ENCODE measurements at places on chromosomes 6 and 20. TPM values are rescaled to one million over a fixed set of nuclear protein-coding genes. Genes with fewer than 3 reads are reported as not detected.

Gene DDRGK1
- total RNA-seq, result 26.0 TPM

Gene PDYN
- total RNA-seq, result not detected

Gene SYCP2
- 0.82 TPM for total RNA-seq

Gene ATG5
- 18.1 TPM for total RNA-seq

Gene MAN1A1
- total RNA-seq, result 26.2 TPM

DNA sequence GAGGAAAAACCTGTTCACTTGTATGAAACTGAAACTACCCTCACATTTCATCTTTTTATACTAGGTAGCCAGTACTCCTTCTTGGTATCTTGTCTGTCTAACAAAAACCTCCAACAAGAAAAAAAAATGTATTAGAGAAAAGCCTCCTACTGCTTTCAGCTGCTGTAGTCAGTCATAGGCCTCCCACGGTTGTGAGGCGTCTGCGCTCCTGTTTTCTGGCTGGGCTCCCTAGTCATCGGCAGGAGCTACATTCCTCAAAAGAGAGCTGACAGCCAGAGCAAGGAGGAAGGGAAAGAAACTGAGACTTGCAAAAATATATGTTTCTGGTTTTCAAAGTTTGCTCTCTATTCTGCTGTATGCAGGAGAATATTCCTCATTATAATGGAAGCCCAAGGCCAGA lies 517.0 kb downstream of the LMBRD1 start:
- H3K27ac ChIP-seq, result no peak overlapping the region
- no peak for DNase-seq
- H3K27me3 ChIP-seq, result no peaks in the 10 kb centered on the region
- no peak overlapping the region for H3K4me3 ChIP-seq
- H3K4me1 ChIP-seq, result no peaks in the 10 kb centered on the region
- no peaks in the 10 kb centered on the region for H3K36me3 ChIP-seq

DNA sequence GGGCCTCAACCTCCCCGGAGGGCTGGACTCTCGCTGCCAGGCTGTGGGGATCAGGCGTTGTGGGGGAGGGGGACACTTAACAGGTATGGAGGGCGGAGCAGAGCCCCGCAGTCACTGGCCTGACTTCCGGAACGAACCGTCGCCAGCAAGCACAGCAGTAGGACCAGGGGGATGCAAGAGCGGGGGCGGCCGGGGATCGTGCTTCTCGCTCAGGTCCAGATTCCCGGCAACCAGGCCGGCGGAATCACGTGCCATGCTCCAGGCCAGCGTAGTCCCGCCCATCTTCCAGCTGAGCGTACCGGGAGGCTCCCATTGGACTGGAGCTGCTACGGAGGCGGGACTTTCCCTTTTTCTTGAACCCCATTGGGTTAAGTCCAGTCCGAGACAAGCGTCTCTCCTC lies 10.0 kb upstream of the POU5F1 start:
- H3K4me1 ChIP-seq, result peaks cover 8% of the 10 kb centered on the region
- peak; percentile 90 for DNase-seq
- no peaks in the 10 kb centered on the region for H3K27me3 ChIP-seq
- H3K36me3 ChIP-seq, result no peaks in the 10 kb centered on the region
- peak overlapping the region; percentile 23 for H3K27ac ChIP-seq
- H3K4me3 ChIP-seq, result peak overlapping the region; percentile 49

DNA sequence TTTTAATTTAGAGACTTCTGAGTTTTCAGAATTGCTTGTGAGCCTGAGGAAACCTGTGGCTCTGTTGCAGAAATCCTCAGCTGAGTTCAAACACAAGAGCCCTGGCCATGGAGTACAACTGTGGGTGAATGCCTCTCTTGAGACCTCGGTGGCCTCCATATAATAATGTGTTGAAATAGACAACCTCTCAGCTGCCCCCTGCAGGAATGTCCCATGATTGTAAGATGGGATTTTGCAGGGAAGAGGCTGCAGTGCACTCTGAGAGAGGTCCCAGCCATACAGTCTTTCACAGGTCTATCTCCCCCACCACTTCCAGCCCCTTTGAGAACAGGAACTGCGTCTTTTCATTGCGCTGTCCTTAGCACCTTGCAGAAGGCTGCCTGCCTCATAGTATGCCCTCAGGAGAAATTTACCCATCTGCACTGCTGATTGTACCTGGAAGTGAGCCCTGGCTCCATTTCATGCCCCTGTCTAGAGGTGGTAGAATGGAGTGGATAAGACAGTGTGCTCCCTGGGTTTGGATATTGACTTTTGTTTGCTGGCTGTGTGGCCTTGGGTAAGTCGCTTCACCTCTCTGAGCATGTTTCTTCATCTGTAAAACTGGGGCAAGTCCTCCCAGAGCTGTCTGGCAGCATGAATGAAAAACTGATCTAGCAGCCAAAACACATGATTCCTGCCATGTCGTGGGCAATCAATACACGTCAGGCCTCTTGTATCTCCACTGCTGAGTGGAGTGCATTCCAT lies 16.8 kb upstream of the CDH22 start:
- peaks cover 6% of the 10 kb centered on the region for H3K27me3 ChIP-seq
- DNase-seq, result no peak
- no peaks in the 10 kb centered on the region for H3K36me3 ChIP-seq
- no peak overlapping the region for H3K27ac ChIP-seq
- no peak overlapping the region for H3K4me3 ChIP-seq
- no peaks in the 10 kb centered on the region for H3K4me1 ChIP-seq

DNA sequence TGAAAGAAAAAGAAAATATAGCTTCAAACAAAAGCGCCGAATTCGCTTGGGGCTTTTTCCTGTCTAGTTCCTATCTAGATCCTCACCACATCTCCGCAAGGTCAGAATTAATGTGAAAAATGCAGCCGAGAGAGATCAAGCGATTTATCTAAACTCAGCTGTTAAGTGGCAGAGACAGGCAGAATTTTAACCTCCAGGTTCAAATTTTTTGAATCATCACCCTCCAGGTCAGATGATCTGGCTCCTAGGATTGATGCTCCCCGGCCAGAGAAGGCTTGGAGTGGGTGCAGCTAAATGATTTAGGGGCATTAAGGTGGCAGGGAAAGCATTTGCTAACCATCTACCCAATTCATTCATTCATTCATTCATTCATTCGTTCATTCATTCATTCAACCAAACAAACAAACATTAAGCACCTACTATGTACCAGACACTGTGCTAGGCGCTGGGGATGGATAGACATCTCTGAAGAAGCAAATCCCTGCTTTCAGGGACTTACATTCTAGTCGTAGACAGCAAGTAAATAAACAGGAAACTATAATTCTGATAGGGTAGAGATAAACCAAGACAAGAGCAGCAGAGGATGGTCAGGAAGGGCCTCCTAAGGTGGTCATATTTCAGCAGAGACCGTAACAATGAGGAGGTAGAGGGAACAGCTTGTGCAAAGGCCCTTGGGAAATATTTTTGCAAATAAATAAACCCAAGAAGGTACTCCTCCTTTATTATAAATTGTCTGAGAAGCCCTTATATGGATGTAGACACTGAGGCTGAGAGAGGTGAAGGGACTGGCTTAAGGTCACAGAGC lies 672 bp upstream of the UBE2V1 start:
- DNase-seq, result no peak
- peaks cover 53% of the 10 kb centered on the region for H3K4me1 ChIP-seq
- H3K4me3 ChIP-seq, result peak overlapping the region; percentile 90
- H3K27me3 ChIP-seq, result no peaks in the 10 kb centered on the region
- peak overlapping the region; percentile 99 for H3K27ac ChIP-seq
- H3K36me3 ChIP-seq, result no peaks in the 10 kb centered on the region

- no peak for DNase-seq
- H3K27ac ChIP-seq, result no peak overlapping the region
- H3K27me3 ChIP-seq, result no peaks in the 10 kb centered on the region
- no peaks in the 10 kb centered on the region for H3K4me1 ChIP-seq
- no peaks in the 10 kb centered on the region for H3K36me3 ChIP-seq
These were observed 71.3 kb downstream of the CDKAL1 start for GRCh38 chr6:20605581-20605980.

DNA sequence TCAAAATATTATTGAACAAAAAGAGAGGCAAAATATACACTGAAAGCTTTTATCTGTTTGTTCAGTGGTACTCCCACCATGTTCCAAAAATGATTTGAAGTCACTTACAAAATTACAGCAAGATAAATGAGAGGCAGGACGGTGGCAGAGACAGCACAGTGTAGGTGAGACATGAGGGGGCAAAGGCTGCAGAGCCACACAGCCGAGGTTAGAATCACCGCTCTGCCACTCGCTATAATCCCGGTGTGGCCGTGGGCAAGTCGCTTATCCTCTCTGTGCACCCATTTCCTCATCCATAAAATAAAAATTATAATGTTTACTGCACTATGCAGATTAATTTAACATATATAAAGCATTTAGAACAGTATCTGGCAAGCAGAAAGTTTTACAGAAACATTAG lies 140.1 kb upstream of the BEND6 start:
- H3K27me3 ChIP-seq, result no peaks in the 10 kb centered on the region
- H3K4me3 ChIP-seq, result peak overlapping the region; percentile 6
- H3K4me1 ChIP-seq, result peaks cover 27% of the 10 kb centered on the region
- H3K36me3 ChIP-seq, result no peaks in the 10 kb centered on the region
- no peak for DNase-seq

- H3K4me3 ChIP-seq, result no peak overlapping the region
- DNase-seq, result peak; percentile 7
- no peaks in the 10 kb centered on the region for H3K4me1 ChIP-seq
- no peak overlapping the region for H3K27ac ChIP-seq
These were observed 86.0 kb upstream of the BHLHE23 start for GRCh38 chr20:63092660-63093215.

DNA sequence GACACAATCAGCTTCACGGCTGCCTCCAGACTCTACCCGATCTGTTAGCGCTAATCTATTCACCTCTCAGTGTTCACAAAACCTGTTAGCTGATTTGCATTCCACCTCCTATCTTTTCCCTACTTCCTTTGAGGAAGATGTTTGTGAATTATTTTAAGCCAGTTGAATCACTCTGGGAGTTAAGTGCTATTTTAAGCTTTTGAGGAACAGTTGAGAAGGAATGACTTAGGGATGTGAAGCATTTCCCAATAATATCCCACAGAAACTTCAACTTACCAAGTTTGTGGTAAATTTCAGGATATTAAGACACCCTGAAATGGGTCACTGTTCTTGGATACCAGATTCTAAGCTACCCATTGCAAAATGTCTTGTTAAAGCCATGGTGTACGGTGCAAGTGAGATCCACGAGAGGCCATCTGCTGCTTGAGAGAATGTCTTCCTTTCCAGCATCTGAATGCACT lies 145.2 kb upstream of the CITED2 start:
- H3K36me3 ChIP-seq, result no peaks in the 10 kb centered on the region
- H3K4me3 ChIP-seq, result no peak overlapping the region
- H3K4me1 ChIP-seq, result no peaks in the 10 kb centered on the region
- no peak for DNase-seq
- H3K27ac ChIP-seq, result no peak overlapping the region

DNA sequence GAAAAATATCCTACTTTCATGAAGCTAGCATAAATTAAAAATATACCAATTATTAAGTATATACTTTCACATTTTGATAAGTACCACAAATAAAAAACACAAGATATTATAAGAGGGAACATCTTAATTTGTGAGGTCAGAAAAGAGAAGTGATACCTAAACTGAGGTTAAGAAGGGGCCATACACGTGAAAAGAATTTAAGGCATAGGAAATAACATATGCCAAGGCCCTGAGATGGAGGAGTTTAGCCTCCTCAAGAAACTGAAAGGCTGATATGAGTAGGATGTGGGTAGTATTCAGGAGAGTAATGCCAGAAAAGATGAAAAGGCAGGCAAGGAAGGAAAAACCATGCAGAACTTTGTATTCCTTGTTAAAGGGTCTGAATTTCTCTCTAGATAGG lies 116.6 kb upstream of the HTR1E start:
- H3K27ac ChIP-seq, result no peak overlapping the region
- DNase-seq, result no peak
- H3K27me3 ChIP-seq, result no peaks in the 10 kb centered on the region
- H3K4me1 ChIP-seq, result no peaks in the 10 kb centered on the region
- no peak overlapping the region for H3K4me3 ChIP-seq

DNA sequence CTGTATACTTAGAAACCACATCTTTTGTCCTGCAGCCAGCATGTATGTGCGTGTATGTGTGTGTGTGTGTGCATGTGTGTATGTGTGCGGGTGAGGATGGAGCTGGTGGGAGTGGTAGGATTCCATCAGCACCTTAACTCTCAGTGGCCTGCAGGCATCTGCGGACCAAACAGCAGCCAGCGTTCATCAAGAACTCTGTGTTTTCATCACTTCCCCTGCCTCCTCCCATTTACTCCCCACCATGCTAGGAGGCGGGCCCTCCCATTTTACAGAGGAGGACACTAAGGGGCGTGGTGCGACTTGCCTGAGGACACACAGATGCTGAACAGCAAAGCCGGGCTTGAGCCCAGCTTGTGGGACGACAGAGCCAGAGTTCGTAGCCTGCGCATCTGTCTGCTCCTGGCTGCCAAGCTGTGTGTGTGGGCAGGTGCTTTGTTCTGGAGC lies 8.9 kb downstream of the VSTM2L start:
- H3K36me3 ChIP-seq, result no peaks in the 10 kb centered on the region
- H3K4me1 ChIP-seq, result peaks cover 8% of the 10 kb centered on the region
- peaks cover 3% of the 10 kb centered on the region for H3K27me3 ChIP-seq
- H3K4me3 ChIP-seq, result no peak overlapping the region

GRCh38 chr6:137043710-137044365 lies 927 bp downstream of the IL20RA start:
- H3K36me3 ChIP-seq, result no peaks in the 10 kb centered on the region
- H3K4me1 ChIP-seq, result no peaks in the 10 kb centered on the region

GRCh38 chr20:50222309-50223038 lies 31.8 kb downstream of the CEBPB start:
- no peak overlapping the region for H3K4me3 ChIP-seq
- no peaks in the 10 kb centered on the region for H3K36me3 ChIP-seq
- DNase-seq, result no peak
- H3K27me3 ChIP-seq, result no peaks in the 10 kb centered on the region
- H3K4me1 ChIP-seq, result peaks cover 18% of the 10 kb centered on the region
- no peak overlapping the region for H3K27ac ChIP-seq

- no peak for DNase-seq
- H3K4me3 ChIP-seq, result no peak overlapping the region
- H3K36me3 ChIP-seq, result no peaks in the 10 kb centered on the region
- no peaks in the 10 kb centered on the region for H3K27me3 ChIP-seq
- no peaks in the 10 kb centered on the region for H3K4me1 ChIP-seq
- H3K27ac ChIP-seq, result no peak overlapping the region
These were observed 54.5 kb downstream of the ADGRG6 start for GRCh38 chr6:142356201-142356883.

DNA sequence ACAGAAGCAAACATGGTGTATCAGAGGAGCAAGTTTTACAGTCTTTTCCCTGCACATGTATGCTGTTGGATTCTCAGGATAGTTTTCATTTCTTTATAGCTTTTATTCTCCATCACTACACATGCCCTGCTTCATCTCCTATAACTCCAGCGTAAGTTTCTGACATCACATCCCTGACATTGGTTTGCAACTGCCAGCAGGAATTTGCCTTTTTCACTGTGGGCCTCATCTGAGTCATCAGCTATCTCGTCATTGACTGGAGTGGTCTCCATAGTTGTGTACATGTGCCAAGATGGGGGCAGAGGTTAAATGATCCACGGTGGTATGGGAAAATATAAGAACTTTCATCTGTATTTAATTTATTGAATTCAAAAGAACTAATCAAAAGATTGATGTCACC lies 96.7 kb downstream of the SLX4IP start:
- no peak for DNase-seq
- H3K27me3 ChIP-seq, result no peaks in the 10 kb centered on the region
- H3K4me1 ChIP-seq, result no peaks in the 10 kb centered on the region
- H3K4me3 ChIP-seq, result no peak overlapping the region
- H3K27ac ChIP-seq, result no peak overlapping the region
- no peaks in the 10 kb centered on the region for H3K36me3 ChIP-seq

- H3K27ac ChIP-seq, result no peak overlapping the region
- H3K4me1 ChIP-seq, result no peaks in the 10 kb centered on the region
- no peaks in the 10 kb centered on the region for H3K27me3 ChIP-seq
- H3K4me3 ChIP-seq, result no peak overlapping the region
- no peak for DNase-seq
These were observed 3.1 kb upstream of the UBE2J1 start for GRCh38 chr6:89355511-89356194.

- no peaks in the 10 kb centered on the region for H3K27me3 ChIP-seq
- H3K4me1 ChIP-seq, result peaks cover 4% of the 10 kb centered on the region
- H3K27ac ChIP-seq, result no peak overlapping the region
- H3K36me3 ChIP-seq, result no peaks in the 10 kb centered on the region
These were observed 8.3 kb downstream of the CD109 start for GRCh38 chr6:73704260-73704659.

All from heart left ventricle (tissue), 16 donors.